ENCODE measurements at places on chromosomes 2 and 18.
A peak's percentile ranks its signal among the peaks of the same experiment; 100 is the strongest.

DNA sequence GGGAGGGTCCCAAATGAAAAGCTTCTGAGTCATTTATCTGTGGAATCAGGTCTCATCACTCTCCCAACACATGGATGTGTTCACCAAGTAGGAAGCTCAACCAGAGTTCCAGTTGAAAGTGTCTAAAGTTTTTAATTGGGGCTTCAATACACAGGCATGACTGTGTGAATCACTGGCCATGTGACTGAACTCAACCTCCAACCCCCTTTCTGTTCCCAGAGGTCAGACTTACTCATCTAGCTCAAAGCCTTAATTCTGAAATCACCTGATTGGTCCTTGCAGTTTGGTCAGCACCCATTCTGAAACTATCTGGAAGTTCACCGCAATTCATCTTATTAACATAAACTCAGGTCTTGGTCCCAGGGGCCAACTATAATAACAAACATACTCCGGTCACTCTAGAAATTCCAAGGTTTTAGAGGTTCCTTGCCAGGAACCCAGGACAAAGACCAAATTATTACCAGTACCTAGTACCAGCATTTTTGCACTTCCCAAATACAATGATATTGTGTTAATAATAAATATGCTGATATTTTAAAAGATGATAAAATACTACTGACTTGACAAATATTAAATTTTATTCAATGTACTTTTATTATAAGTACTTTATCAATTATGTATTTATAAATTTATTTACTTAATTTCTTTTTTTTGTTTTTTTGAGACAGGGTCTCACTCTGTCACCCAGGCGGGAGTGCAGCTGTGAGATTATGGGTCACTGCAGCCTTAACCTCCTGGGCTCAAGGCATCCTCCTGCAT lies 10.7 kb upstream of the RBM45 start:
- DNase-seq: no peak

GRCh38 chr18:79528846-79529245 lies 133.1 kb downstream of the NFATC1 start:
- peak; percentile 76 for DNase-seq

DNA sequence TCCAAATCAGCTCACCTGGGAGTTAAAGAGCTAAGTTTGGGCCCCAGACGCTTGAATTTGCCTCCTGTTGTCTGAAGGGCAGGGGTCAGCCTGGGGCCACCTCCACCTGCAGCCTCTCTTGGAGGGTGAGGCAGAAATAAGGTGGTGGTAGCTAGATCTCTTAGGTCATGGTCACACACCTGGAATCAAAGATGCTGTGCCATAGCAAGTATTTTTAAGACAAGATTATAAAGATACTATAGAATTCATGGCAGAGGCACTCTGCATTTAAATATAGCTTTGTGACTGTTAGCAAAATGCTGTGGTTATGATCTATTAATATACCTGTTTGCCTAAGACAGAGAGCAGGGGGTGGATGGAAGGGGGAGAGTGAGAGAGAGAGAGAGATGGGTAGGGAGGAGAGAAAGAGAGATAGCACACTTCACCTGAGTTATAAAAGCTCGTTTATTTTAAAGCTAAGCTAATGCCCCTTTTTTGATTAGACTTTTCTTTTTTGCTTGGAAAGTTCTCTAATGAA lies 242.7 kb downstream of the TMEM182 start:
- no peak for DNase-seq

DNA sequence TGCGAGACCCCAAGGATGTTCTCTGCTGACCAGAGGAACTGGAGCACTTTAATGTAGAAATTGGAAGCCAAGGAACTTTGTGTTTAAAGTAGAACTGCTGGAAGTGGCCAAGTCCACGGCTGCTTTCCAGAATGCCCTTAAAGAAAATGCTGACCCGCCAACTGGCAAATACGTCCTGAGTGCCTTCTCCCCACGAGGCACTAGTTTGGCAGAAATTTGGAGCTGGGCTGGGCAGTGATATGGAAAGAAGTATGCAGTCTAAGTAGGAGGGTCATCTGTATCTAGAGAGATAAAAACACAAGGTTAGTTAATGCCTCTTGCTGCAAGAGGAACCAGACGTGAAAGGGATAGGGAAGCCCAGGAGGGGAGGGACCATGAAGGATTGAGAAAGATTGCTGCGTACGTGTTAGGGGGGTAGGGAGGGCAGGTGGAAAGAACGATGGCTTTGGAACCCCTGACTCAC lies 59.3 kb upstream of the RFX8 start:
- DNase-seq: no peak

GRCh38 chr18:37501136-37501535 lies 64.5 kb downstream of the CELF4 start:
- no peak for DNase-seq
